ENCODE measurements at places on chromosomes 5 and 9. TPM values are rescaled to one million over a fixed set of nuclear protein-coding genes. Genes with fewer than 3 reads are reported as not detected.

- no peaks in the 10 kb centered on the region for H3K36me3 ChIP-seq
- no peak for DNase-seq
- H3K27ac ChIP-seq = no peak overlapping the region
- no peak overlapping the region for H3K4me3 ChIP-seq
- no peaks in the 10 kb centered on the region for H3K27me3 ChIP-seq
Observed at GRCh38 chr5:155655569-155655968, 642.0 kb downstream of the KIF4B start.

DNA sequence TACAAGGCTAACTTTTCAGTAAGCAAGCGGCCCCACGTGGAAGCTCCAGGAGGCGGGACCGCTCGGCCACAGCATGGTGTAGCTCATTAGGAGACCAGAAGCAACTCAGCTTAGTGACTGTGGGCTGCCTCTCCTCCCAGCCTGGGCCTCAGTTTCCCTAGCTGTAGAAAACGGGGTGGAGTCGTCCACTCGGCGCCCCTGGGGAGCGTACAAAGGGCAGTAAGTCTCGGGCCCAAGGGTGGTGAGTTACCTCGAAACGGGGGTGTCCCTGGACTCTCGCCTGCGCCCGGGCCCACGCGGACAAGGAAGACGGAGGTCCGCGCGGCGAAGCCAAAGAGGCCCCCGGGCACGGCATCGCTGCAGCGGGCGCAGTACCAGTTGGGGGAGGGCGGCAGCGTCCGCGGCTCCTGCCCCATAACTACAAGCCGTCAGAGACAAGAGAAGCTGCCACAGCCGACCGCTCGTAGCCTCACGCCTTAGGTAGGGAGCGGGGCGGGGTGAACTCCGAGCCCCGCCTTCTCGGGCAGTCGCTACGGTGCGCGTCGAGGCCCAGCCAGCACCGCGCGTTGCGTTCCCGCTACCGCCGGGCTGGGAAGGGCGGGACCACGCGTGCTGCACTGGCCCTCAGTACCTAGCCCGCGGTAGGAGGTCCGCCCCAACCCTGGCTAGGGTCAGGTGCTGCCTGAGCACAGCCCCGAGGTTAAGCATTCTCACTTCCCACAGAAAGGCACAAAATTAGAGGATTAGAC, at the start of gene GEMIN5:
GEMIN5 (minus strand) TSS at position 494 of the 749 bp plus-strand sequence; CDS start at position 416, 78 bp downstream.
- H3K27ac ChIP-seq = peak within 1 kb of the TSS; percentile 38
- peaks cover 24% of the 10 kb centered on the region for H3K4me1 ChIP-seq
- peak within 1 kb of the TSS; percentile 62 for H3K4me3 ChIP-seq
- H3K27me3 ChIP-seq = no peaks in the 10 kb centered on the region
- peak; percentile 71 for DNase-seq
- H3K36me3 ChIP-seq = peaks cover 3% of the 10 kb centered on the region

The SIMC1 gene
- total RNA-seq = 25.4 TPM

The EIF4E1B gene
- total RNA-seq = not detected

Measured in T-cell (primary cell).